ENCODE measurements at places on chromosomes 3 and 15.

GRCh38 chr3:72682936-72683452 is 165.3 kb downstream of the SHQ1 start:
- DNase-seq = no peak

DNA sequence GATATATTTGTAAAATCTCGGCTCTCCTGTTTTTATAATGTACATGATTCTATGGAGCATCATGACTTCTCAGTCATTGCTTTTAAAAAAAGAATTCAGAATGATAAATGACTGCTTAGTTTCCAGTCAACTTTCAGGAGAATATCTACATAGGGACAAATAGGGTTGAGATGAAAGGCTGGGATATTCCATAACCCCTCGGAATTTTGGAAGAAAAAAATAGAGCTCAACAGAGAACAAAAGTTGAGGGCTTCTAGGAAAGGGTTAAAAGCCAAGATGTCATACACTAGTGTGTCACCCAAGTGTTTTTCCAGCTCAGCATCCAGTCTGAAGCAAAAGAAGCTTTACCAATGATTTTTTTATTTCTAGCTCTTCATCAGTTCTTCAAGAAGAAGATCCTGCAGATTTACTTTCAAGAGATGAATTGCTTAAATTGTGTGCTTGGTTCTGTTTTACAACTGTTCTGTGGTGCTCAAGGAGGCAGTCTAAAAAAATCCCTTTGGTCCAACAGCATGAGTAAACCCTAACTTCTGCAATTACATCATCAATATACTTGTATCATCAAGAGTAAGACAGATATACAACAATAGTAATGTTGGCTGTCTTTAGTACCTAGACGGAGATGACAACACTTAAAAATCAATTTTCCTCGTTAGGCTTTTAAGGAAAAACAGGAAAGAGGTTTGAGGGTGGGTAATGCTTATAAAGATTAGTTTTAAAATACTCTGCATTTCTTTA is 979 bp downstream of the UNC13C start:
- no peak for DNase-seq

DNA sequence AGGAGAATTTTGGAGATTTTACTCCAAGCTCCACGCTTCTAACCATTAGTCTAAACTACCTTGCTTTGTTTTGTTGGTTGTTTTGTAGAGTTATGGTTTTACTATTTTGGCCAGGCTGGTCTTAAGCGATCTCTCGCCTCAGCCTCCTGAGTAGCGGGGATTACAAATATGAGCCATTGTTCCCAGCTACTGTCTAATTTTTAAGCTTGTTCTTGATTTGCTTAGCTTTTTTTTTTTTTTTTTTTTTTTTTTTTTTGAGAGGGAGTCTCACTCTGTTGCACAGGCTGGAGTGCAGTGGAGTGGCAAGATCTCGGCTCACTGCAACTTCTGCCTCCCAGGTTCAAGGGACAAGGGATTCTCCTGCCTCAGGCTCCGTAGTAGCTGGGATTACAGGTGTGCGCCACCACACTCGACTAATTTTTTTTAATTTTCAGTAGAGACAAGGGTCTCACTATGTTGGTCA is 28.5 kb downstream of the EFCAB12 start:
- DNase-seq = no peak

DNA sequence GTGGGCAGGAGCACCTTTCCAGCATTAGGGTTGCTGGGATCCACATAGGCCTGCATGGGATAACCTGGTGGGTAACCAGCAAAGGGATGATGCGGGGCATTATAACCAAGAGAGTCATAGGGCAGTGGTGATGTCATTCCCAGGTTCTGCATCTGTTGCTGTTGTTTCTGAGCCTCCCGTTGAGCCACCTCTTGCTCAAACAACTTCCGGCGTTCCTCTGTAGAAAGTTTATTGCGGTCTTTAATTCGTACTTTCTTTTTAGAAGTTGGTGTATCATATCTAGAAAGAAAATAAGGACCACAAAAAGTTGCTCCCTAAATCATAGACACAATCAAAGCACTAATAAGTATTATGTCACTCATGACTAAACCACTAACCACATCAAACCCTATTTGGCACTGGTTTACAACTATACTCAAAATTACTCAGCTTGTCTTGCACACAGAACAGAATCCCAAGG is 77.8 kb downstream of the NBEAL2 start:
- peak; percentile 41 for DNase-seq

- DNase-seq = no peak
Observed at GRCh38 chr3:180870008-180870699, 42.3 kb upstream of the FXR1 start.

GRCh38 chr3:167493244-167493643 is 19.4 kb upstream of the SERPINI2 start:
- DNase-seq = no peak

- no peak for DNase-seq
Observed at GRCh38 chr3:25335356-25335755, 92.7 kb upstream of the RARB start.

DNA sequence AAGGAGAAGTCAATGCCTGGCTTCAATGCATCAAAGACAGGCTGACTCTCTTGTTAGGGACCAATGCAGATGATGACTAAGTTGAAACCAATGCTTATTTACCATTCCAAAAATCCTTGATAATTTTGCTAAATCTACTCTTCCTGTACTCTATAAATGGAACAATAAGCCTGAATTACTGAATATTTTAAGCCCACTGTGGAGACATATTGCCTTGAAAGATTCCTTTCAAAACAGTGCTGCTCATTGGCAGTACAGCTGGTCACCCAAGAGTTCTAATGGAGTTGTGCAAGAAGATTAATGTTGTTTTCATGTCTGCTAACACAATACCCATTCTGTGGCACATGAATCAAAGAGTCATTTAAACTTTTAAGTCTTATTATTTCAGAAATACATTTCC is 181.0 kb upstream of the CBLB start:
- no peak for DNase-seq

DNA sequence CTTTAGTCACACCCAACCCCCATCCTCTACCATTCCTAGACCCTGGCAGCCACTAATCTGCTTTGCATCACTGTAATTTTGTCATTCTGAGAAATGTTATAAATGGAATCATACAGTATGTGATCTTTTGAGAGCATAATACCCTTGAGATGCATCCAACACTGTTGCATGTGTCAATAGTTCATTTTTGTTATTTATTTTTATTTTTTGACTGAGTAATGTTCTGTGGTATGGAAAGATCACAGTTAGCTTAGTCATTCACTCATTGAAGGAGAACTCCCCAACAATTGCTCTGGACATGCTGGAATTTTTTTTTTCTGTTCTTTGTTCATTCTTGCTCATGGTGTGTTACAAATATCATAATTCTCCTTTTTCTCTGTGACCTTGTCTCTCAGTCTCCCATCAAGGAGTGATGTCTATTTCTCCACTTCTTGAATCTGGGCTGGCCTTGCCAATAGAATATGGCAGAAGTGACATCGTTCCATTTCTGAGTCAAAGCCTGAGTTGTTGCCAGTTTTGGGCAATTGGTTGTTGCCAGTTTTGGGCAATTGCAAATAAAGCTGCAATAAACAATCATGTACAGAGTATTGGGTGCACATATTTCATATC is 6.8 kb upstream of the ADPGK start:
- DNase-seq = no peak

GRCh38 chr3:141920701-141921100 is 44.3 kb downstream of the ATP1B3 start:
- no peak for DNase-seq

DNA sequence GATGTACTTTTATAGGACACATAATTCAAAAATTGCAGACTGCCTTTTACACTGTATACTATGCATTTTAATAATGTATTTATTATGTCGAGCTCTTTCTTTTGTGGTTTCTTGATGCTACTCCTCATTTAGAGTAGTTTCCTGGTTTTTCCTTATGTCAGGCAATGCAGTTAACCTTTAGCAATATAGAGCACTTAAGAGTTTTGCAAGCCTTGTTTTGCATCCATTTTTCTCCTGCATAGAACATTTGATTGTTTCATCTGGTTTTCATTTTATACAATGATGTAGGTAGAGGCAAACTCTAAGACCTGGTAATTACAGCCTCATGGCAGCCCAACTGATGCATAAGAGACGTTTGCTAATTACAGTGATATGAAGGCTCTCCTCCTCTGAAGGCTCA is 86.3 kb downstream of the PDZRN3 start:
- DNase-seq = no peak

DNA sequence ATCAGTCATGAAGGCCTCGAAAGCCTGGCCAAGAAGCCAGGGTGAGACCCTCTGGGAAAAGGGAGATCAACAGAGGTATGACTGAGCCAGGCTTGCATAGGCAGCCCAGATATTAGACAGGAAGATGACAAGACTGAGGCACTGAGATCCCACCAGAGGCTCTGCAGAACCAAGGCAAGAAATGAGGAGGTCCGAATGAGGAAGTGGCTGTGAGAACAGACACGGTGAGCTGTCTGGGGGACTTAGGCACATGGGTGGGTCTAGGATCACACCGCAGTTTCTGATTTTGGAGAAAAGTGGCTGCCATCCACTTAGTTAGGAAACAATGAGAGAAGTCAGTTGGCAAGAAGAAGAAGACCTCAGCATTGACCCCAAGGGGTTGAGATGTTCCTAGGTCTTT is 31.5 kb upstream of the PRSS50 start:
- no peak for DNase-seq

DNA sequence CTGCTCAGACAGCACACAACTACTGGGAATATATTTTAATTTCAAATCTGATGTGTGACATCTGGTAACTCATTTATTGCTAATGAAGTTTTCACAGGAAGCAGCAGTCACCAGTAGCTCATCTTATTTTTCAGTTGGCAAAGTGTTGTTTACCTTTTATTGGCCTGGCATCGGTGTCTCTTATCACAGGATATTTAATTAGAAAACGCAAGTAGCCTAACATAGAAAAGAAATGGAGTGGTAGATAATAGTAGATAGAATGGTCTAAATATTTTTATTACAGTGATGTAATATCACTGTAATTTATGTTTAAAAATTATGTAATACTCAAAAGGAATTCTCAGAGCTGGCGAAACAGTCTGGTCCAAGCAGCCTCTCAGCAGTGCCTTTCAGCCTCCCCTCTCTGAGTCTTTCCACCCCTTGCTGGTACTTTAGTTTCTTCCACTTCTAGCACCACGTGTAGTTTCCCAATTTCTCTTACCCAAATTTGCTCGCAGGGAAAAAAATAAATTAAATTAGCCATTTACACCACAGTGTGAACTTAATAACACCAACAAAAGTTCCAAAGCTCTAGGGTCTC is 31.9 kb downstream of the AGTR1 start:
- DNase-seq = no peak

GRCh38 chr3:194779729-194780224 is 94.1 kb downstream of the FAM43A start:
- no peak for DNase-seq

DNA sequence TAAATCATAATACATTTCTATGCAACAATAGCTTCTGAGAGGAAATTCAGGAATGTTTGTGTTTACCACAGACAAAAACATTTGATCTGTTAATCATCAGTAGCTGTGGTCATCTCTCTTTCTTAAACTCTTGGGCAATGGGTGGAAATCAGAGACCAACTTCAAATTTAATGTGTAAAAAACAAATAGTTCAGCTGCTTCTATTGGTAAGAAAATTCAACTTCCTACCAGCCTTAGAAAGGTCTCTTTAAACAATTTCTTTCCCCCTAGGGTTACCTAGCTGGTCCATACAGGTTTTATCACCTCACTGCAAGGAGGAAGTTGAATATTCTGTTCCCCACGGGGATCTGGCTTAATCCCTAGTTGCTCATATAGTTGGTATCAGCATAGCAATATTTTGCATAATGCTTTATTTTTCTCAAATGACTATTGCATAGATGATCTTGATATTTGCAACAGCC is 20.3 kb upstream of the PPP4R2 start:
- no peak for DNase-seq
